Activated CD4-positive, alpha-beta T cell treated with anti-CD3 and anti-CD28 coated beads, Interleukin-2, amount 50 U/mL, for 48 hours (primary cell): ENCODE measurements at places on chromosomes 12 and 14.

- DNase-seq: no peak
Observed at GRCh38 chr12:104207416-104208205, 8.0 kb upstream of the TXNRD1 start.

- no peak for DNase-seq
Observed at GRCh38 chr14:32588448-32589320, 259.6 kb downstream of the AKAP6 start.

DNA sequence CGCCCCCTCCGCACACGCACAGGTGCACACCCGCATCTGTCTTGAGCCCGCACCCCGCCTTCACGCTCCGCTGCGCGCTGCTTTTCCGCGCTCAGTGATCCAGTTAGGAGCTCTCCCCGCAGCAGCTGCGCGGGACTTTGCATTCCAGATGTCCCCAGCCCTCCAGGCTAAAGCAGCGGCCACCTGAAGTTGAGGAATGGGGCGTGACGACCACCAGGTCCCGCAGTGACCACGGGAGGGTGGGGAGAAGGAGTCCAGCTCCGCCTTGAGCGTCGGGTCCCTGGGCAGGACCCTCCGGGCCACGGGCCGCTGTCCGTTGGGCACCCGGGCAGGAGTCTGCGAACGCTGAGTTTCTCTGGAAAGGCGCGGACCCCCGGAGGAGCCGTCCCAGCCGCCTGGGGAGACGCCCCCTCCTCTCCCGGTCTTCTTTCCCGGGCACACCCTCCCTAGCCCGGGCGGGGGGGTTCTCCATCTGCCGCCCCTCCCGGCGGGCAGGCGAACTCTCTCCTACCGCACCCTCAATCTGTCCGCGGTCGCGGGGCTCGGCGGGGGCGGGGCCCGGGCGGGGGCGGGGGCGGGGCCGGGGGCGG lies 334 bp upstream of the TMEM132C start:
- DNase-seq: no peak

- no peak for DNase-seq
Observed at GRCh38 chr12:131327521-131328488, 374.1 kb downstream of the ADGRD1 start.

DNA sequence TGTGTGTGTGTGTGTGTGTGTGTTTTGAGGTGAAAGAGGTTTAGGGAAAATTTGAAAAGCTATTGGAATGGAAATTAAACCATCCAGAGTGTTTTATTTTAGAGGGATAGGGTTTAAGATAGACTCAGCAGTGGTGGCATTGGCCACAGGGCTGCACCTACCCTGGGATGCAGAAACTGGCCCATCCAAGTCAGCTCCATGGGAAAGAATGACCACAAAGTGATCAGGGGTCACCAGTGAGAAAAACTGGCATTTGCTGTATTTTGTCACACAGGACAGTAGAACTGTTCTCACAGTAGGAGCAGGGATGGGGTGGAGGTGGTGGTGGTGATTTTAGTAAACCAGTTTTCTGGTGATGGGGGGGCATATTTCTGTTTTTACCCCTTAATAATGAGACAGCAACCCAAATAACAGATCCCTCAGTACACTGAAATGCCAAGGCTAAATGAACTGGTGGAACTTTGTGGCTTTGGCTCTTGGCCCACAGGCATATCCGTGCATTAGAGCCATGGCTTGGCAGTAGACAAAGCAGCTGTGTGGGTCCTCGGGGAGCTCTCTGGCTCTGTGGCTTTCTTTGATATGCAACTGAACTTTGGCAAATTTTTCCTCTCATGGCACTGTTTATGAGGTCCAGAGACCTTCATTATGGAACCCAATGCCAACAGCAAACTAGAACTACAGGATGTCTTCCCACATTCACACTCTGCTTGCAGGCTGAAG lies 348.3 kb downstream of the ZFP36L1 start:
- no peak for DNase-seq

DNA sequence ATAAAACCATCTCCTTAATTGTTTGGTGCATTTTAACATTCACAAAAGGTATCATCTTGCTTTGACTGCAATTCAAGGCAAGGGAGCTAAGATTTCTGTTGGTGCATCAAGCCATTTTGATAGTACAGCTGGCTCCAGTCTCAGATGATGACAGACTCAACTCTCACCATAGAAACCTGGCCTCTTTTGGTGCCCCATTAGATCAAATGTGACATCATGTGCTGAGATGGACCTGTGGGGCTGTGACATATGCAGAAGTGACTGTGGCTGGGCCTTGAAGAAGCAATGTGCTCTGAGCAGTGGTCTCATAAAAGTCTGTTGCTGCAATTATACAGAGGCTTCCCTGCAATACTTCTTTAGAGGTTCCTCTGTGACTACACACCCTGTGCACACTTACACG lies 88.4 kb downstream of the SLC2A13 start:
- DNase-seq: no peak

DNA sequence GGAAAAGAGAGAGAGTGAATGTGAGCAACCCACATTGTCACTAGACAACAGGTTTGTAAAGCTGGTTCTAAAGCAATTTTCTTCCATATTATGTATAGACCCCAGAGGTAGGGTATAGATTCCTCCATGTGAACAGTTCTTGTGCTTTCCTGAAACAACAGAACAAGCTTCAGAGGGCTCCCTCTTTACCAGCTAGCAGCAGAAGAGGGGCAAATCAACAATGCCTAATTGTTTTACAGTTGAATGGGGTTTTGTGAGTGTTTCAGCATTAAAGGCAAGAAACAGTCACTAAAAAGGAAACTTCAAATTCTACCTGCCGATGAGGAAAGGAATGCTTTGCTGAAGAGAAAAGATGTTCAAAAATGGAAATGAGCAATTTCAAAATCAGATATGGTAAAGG lies 341.2 kb upstream of the KITLG start:
- DNase-seq: no peak

DNA sequence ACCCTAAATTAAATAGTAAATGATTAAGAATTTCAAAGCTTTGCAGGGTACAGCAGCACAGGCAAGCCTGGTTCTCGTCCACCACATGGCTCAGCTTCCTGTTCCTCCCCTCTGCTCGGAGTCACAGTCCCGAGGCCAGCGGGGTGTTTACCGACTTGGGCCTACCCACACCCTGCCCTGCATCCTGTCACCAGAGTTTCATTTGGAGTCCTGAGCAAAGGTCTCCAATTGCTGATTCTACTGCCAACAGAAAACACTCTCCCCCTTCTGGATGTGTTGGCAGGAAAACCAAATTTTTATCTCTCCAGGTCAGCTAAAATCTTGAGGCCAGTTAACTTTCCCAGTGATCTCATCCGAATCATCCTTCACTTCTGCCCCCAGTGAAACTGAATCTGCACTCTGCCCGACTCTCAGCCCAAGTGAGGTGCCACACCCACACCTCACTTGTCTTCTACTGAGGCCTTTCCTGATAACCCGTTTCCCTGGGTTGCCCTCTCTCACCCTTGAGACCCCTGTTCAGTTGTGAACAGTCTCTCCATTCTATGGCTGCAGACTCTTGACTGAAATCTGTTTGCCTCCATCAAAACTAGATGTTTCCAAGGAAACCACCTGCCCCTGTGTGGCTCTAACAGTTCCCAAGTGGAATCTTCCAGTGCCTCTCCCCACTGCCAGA lies 71.2 kb downstream of the VCPKMT start:
- DNase-seq: peak; percentile 87

GRCh38 chr12:20440408-20440807 lies 72.1 kb downstream of the PDE3A start:
- no peak for DNase-seq

- DNase-seq: no peak
Observed at GRCh38 chr14:66174453-66174891, 311.7 kb upstream of the CCDC196 start.

- no peak for DNase-seq
Observed at GRCh38 chr12:2692080-2692479, 102.7 kb upstream of the FKBP4 start.

- DNase-seq: no peak
Observed at GRCh38 chr14:88962356-88962755, 137.9 kb downstream of the TTC8 start.

- no peak for DNase-seq
Observed at GRCh38 chr14:30252151-30252550, 306.8 kb upstream of the G2E3 start.

- DNase-seq: no peak
Observed at GRCh38 chr12:132133952-132134652, 10.0 kb downstream of the DDX51 start.

DNA sequence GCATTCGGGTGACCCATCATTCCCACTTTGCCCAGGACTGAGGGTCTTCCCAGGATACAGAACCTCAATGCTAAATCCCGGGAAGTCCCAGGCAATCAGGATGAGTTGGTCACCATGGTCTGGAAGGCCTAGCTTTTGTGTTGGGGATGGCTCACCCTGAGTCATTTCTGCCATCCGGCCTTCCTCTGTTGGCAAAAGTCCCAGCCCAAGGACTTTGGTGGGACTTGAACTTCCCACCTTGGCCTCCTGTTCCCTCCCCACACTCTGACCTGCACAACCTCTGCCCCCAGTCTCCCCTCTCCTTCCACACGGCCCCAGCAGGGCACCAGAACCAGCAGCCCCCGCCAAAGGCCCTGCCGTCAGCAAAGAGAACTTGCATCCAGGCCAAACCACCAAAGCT lies 24.6 kb upstream of the NCOR2 start:
- no peak for DNase-seq

- peak; percentile 28 for DNase-seq
Observed at GRCh38 chr12:112900298-112901145, 6.2 kb upstream of the OAS1 start.

GRCh38 chr14:94098326-94098992 lies 12.1 kb upstream of the IFI27 start:
- no peak for DNase-seq

DNA sequence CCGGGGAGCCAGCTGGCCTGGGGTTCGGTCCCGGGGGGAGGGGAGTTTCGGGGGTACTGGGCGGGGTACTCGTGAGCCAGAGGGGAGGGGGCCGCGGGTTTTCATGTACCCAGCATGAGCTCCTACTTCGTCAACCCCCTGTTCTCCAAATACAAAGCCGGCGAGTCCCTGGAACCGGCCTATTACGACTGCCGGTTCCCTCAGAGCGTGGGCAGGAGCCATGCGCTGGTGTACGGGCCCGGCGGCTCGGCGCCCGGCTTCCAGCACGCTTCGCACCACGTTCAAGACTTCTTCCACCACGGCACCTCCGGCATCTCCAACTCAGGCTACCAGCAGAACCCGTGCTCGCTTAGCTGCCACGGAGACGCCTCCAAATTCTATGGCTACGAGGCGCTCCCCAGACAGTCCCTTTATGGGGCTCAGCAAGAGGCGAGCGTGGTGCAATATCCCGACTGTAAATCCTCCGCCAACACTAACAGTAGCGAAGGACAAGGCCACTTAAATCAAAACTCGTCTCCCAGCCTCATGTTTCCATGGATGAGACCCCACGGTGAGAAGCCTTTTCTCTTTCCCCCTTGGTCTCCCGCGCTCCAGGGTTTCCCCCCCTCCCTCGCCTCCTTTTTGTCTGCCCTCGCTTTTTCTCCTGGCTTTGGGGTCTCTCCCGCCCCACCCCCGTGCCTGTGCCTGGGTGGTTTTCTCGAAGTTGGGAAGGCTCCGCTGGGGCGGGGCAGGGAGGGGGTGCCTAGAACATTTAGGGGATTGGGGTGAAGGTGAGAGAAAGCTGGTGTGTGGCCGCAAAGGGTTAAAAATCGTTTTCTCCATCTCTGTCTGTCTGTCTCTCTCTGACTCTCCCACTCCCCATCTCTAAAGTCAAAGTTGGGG lies 627 bp downstream of the HOXC8 start:
- DNase-seq: no peak

DNA sequence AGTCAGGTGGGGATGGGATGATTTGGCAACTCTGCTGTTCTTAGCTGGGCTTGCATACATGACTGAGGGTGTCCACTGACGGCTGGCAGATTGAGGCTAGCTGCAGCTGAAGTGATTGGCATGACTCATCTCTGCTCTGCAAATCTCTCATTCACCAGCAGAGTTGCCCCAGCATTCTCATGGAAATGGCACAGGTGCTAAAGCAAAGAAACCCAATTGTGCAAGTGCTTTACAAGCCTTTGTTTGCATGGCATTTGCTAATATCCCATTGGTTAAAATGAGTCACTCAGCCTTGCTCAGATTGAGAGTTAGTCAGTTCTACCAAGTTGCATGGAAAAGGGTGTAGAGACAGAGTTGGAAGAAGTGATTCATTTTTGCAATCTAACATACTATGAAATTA lies 389.7 kb upstream of the FAR2 start:
- no peak for DNase-seq

GRCh38 chr12:104669851-104670337 lies 213.1 kb downstream of the CHST11 start:
- DNase-seq: no peak

DNA sequence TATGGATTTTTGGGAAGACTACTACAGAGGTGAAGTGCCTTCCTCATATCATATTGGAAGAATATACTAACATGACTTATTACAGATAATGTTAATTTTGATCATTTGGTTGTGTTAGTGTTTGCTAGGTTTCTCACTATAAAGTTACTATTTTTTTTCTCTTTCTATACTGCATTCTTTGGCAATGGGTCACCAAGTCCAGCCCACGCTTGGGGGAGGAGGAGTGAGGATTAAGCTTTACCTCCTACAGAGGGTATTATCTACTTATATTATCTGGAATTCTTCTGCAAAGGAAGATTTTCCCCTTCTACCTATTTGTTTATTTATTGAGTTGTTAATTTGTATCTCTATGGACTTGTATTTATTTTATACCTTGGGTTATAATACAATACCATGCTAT lies 31.5 kb downstream of the SCN8A start:
- no peak for DNase-seq

GRCh38 chr12:2017546-2018337 lies 13.5 kb upstream of the DCP1B start:
- DNase-seq: no peak

GRCh38 chr14:104877066-104877805 lies 12.2 kb downstream of the CEP170B start:
- DNase-seq: no peak

- no peak for DNase-seq
Observed at GRCh38 chr12:124002654-124003053, 29.6 kb downstream of the ZNF664 start.

GRCh38 chr12:130873825-130874224 lies 2.0 kb downstream of the RAN start:
- peak; percentile 36 for DNase-seq

- DNase-seq: no peak
Observed at GRCh38 chr14:86402545-86402944, 872.6 kb downstream of the FLRT2 start.

GRCh38 chr12:39378341-39378740 lies 64.6 kb downstream of the KIF21A start:
- DNase-seq: no peak

DNA sequence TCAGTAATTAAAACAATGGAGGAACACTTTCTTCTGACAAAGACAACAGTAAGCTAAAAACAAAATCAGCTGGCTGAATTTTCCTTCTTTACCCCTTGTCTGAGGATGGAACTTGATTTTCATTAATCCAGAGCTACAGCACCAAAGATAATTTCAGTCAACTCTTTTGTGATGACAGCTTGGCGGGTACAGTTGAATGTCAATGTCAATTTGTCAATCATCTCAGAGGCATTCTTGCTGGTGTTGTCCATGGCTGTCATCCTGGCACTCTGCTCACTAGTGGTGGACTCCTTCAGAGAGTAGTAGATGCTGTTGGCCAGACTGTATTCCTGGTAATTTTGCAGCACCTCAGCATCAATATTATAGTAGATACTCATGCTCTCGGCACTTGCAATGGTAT lies 34.4 kb upstream of the BMP4 start:
- no peak for DNase-seq

- DNase-seq: no peak
Observed at GRCh38 chr14:22448035-22448904, 140.8 kb downstream of the DAD1 start.
